Thoracic aorta (tissue), 2 donors: ENCODE measurements at places on chromosomes 12 and 14. TPM values are rescaled to one million over a fixed set of nuclear protein-coding genes. Genes with fewer than 3 reads are reported as not detected.

The CCDC197 gene
- not detected for total RNA-seq

The FAM222A gene
- total RNA-seq, result 2.9 TPM

The WSCD2 gene
- 3.3 TPM for total RNA-seq

The GRIP1 gene
- total RNA-seq, result 0.28 TPM

The KCNC2 gene
- total RNA-seq, result not detected

The ZBTB42 gene
- total RNA-seq, result 3.2 TPM

The PMCH gene
- total RNA-seq, result not detected

The KLRC1 gene
- not detected for total RNA-seq

The GPR84 gene
- 2.3 TPM for total RNA-seq

The APOLD1 gene
- total RNA-seq, result 70.7 TPM

The RND1 gene
- total RNA-seq, result 1.8 TPM

The NGB gene
- not detected for total RNA-seq

The DDN gene
- total RNA-seq, result not detected

The SLC25A47 gene
- not detected for total RNA-seq

The TRPV4 gene
- 5.7 TPM for total RNA-seq

The ADAM20 gene
- 1.9 TPM for total RNA-seq

The TAS2R46 gene
- 3.0 TPM for total RNA-seq

The ACSS3 gene
- 30.0 TPM for total RNA-seq

The LTBR gene
- 217 TPM for total RNA-seq

The CCDC177 gene
- total RNA-seq, result not detected

The CIROP gene
- total RNA-seq, result not detected

The KLRD1 gene
- total RNA-seq, result 13.0 TPM

The PLEKHH1 gene
- total RNA-seq, result 1.4 TPM

The ACSM4 gene
- not detected for total RNA-seq

The FOS gene
- 3,038 TPM for total RNA-seq

The MYF5 gene
- not detected for total RNA-seq

The DHRS4L2 gene
- total RNA-seq, result 6.9 TPM

The KRT84 gene
- not detected for total RNA-seq

The GPR162 gene
- total RNA-seq, result 1.1 TPM

The CACNA1C gene
- 70.0 TPM for total RNA-seq

The EPYC gene
- not detected for total RNA-seq

The KRT4 gene
- not detected for total RNA-seq

The BATF gene
- 3.7 TPM for total RNA-seq

The NTS gene
- not detected for total RNA-seq
